Karpas-422 (cell line): ENCODE measurements at places on chromosomes 5 and 9. TPM values are rescaled to one million over a fixed set of nuclear protein-coding genes. Genes with fewer than 3 reads are reported as not detected.
A peak's percentile ranks its signal among the peaks of the same experiment; 100 is the strongest.

DNA sequence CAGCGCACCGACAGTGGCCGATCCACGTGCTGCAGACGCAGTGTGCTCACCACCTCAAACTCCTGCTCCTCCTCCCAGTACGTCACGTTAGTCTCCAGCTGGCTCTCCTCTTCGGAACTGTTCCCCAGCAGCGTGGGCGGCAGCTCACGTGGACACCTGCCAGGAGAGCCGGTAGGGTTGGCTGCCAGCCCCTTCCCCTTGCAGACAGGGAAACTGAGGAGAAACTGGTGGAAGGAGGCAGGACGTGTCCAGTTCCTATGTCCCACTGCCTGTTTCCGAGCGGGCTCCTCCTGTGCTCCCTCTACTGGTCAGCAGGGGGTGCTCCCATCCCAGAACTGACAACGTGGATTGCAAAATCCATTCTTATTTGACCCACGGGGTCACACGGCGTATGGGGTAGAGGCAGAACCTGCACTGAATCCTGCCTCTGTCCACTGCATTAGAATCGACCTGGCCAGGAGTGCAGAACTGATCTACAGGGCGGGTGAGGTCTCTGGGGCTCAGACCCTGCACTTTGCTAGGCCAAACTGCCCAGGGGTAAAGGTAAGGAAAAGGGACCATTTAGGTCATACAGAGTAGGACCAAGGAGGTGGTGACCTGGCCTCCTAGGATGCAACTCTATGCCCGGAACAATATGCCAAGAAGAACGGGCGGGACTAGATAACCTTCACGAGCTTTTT is 25.7 kb downstream of the PDGFRB start:
- peak; percentile 81 for DNase-seq

DNA sequence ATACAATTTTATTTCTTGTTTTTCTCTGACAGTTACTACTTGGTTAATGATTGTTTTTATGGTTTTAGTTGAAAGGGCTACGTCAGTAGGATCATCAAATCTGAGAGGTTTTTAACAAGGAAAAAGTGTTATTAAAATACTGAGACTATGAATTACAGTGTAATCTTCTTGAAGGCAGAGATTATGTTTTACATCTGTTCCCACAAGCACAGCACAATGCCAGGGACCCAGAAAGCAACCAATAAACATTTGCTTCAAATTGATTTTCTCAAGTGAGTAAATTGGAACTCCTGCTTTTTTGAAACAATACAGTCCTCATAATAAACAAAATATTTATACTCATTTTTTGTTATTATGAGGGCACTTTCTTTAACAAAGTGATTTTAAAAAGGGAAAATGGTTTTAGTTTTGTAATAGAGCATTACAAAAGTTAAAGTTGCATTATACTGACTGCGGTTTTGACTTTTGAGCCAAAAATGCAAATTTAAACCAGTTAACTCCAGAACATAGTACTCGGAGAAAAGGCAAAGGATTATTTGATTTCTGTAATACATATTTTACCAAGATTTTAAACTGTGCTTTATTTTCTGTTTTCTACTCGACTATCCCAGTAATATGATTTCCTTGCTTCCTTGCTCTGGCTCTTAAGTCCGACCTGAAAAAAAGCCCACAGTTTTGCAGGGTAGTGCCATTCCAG is 176.9 kb downstream of the GDNF start:
- DNase-seq: no peak

GRCh38 chr5:36643162-36643561 is 36.8 kb downstream of the SLC1A3 start:
- DNase-seq: no peak

GRCh38 chr5:31889001-31889561 is 250.2 kb downstream of the PDZD2 start:
- no peak for DNase-seq

- DNase-seq: no peak
Observed at GRCh38 chr5:135367076-135367475, 32.0 kb downstream of the MACROH2A1 start.

The GGTA1 gene
- not detected in 2 replicates for total RNA-seq

The TNFSF15 gene
- 20.6 and 32.5 TPM in 2 replicates for total RNA-seq

DNA sequence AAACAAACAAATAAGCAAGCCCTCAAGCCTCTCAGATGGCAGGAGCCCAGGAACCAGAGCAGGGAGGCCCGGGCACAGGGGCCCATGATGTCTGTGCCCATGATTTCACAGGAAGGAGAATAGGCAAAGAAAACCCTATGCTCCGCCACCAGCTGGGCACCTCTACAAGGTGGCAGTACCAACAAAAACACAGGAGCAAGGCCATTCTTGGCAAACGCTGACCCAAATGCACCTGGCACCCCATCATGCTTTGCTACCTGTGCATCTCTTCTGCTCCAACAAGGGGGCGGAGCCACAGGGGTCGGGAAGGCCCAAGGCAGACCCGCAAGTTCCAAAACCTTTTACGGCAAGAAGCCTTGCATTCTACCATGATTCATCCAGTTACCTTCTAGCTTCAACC is 3.1 kb downstream of the BRD3 start:
- no peak for DNase-seq

- DNase-seq: peak; percentile 67
Observed at GRCh38 chr9:86614871-86615849, 260.9 kb upstream of the TUT7 start.

The HMCN2 gene
- not detected in 2 replicates for total RNA-seq

The S1PR3 gene
- not detected in 2 replicates for total RNA-seq

The GRAMD2B gene
- total RNA-seq: 4.5 and 8.1 TPM in 2 replicates

The FOXD4L3 gene
- total RNA-seq: 0.22 TPM in 1 of 2 replicates, not detected in the other

GRCh38 chr5:14040542-14040941 is 96.1 kb upstream of the DNAH5 start:
- DNase-seq: no peak

The PDCD1LG2 gene
- total RNA-seq: not detected in 2 replicates

DNA sequence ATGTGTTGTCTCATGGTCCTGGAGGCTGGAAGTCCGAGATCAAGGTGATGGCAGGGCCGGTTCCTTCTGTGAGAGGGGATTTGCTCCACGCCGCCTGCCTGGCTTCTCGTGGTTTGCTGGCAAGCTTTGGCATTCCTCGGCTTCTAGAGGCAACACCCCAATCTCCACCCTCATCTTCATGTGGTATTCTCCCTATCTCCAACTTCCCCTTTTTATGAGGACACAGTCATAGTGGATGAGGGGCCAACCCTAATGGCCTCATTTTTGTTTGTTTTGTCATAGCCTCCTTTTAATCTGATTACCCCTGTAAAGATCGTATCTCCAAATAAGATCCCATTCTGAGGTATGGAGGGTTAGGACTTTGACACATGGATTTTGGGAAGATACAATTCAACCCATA is 41.7 kb upstream of the CLK4 start:
- DNase-seq: no peak

The APBA1 gene
- total RNA-seq: not detected in 2 replicates

DNA sequence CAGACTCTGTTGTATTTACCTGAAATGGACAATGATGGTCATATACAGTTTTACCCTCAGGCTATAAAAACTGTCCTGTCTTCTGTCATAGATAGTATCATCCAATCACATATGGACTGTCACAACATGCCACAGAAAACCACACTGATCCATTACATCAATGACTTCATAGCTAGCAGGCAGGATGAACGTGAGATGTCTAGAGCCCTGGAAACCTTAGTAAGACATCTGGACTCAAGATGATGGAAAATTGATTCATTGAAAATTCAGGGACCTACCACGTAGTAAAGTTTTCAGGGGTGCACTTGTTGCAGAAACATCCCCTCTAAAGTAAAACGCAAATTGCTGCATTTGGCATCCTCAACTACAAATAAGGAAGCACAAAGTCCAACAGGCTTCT is 284.4 kb upstream of the RGMB start:
- no peak for DNase-seq

DNA sequence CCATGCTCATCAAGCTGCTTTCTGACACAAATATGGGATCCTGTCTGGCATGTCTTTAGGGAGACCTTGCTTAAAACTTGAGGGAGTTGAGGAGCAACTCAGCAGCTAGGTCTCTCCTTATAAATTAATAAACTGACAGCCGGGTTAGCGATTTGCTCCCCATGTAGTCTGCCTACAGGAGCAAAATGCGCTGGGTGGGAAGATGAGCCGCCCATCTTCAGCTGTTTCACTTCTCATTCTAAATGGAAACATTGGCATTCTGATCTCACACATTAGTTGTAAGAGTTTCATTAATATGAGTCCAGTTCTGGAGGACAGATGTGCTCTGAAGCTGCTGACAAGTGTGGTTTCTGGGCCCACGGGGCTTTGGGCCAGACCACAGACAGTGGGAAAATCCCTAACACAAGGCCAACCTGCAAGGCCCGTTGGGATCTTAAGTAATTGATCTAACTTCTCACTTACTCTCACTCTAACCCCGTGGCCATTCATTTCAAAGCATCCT is 197.0 kb downstream of the MCTP1 start:
- no peak for DNase-seq

GRCh38 chr5:161134083-161134482 is 282.1 kb upstream of the ATP10B start:
- DNase-seq: no peak

The LTC4S gene
- total RNA-seq: 2.3 TPM in 1 of 2 replicates, not detected in the other

The CLPTM1L gene
- total RNA-seq: 141 and 164 TPM in 2 replicates

GRCh38 chr5:149521739-149522685 is 29.2 kb downstream of the CSNK1A1 start:
- no peak for DNase-seq

DNA sequence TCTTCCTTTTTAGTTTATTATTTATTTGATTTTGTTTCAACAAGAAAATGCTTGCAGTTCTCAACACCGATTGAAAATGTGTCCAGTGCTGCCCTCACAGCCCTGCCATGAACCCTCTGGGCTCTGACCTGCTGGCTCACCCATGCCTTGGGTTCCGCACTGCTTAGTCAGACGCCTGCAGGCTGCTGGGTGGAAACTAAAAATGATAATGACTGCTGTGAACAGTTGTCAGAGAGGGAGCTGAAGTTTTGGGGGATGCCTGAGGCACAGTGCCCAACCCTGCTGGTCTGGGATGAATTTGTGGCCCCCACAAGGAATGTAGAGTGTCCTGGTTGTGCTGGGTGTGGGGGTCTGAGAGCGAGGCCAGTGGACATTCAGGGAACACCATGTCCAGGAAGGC is 22.2 kb upstream of the CFAP157 start:
- no peak for DNase-seq

DNA sequence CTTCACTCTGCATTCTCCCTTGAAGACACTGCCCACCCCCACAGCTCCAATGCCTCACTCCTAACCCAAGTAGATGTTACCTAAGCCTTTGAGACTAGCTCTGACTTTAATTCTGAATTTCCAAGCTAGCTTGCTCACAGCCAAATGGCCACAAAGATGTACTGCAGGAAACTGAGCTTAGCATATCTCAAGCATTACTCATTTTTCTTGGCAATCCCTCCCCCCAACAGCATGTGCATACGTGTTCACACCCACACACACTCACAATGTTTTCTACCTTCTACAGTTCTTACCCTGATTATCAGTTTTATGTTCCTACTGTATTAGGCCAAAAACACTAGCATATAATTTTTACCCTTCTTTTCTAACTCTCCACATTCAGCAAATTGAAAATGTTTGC is 13.7 kb upstream of the GRIA1 start:
- DNase-seq: no peak

- no peak for DNase-seq
Observed at GRCh38 chr5:178642351-178642909, 15.6 kb upstream of the CLK4 start.

- DNase-seq: no peak
Observed at GRCh38 chr5:138148811-138149210, 9.6 kb upstream of the NME5 start.

DNA sequence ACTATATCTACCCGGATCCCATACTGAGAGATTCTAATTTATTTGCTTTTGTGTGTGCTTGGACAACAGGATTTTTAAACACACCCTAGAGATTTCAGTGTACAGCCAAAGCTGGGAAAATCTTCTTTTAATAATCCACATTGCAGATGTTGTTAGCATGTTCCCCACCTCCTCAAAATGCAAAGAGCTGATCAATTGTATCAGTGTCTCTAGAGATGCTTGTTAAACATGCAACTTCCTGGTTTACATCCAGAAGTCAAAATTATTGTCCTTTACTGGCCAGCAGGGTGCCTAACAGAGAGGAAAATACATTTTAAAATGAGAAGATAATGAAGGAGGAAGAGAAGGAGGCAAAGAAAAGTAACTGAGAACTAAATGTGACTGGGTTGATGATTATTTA is 793.3 kb downstream of the SEMA5A start:
- DNase-seq: no peak

GRCh38 chr5:176817841-176818377 is 7.5 kb downstream of the UNC5A start:
- DNase-seq: no peak

DNA sequence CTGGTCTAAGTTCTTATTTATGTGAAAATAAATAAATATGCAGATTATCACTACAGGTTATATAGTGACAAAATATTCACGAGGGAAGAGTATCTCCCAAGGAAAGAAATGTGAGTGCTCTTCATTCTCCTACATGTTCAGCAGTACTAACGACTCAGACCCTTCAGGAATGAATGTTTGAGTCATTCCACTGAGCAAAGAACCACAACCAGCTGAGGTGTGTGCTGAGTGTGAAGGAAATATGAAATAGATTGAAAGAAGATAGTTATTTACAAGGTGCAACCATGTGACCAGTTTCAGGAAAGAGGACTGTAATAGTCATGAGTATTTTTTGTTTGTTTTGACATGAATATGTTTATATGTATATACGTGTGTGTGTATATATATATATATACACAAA is 228.7 kb downstream of the TUSC1 start:
- no peak for DNase-seq

GRCh38 chr5:27818888-27819287 is 780.5 kb upstream of the CDH9 start:
- DNase-seq: no peak

DNA sequence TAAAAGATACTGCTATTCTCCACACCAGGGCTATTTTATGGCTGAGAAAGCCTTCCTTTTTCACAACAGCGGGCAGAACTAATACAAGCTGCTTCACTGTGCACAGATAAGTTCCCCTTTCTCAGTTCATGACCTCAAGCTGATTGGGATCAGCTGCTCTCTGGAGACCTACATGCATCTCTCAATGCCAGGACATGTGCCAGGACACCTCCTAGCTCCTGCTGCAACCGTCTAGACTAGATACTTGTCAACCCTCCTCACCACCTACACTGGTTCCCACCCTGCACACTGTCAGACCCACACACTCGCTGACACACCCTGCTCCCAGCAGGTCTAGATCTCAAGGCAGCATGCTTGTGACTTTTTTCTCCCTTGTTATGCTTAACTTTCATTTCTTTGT is 39.8 kb downstream of the STARD4 start:
- no peak for DNase-seq

The TAF11L11 gene
- not detected in 2 replicates for total RNA-seq

GRCh38 chr9:130183133-130183762 is 11.0 kb downstream of the NCS1 start:
- DNase-seq: no peak

GRCh38 chr5:117691081-117691870 is 1116.7 kb upstream of the SEMA6A start:
- no peak for DNase-seq

GRCh38 chr9:131826966-131827525 is 87.2 kb upstream of the RAPGEF1 start:
- DNase-seq: no peak

GRCh38 chr5:143557061-143557818 is 153.8 kb upstream of the NR3C1 start:
- DNase-seq: no peak

The CCDC112 gene
- total RNA-seq: 8.0 and 13.0 TPM in 2 replicates
